NCI-H526 (cell line): ENCODE measurements at places on chromosomes 5 and 9.

GRCh38 chr5:118405650-118406061 is 582.7 kb downstream of the DTWD2 start:
- DNase-seq: no peak

- DNase-seq: no peak
These were observed 13.7 kb upstream of the STOM start for GRCh38 chr9:121383715-121384114.

GRCh38 chr5:50964746-50965653 is 298.6 kb downstream of the PARP8 start:
- no peak for DNase-seq

- DNase-seq: no peak
These were observed 126.2 kb upstream of the FTMT start for GRCh38 chr5:121725450-121725849.

GRCh38 chr9:24986331-24986730 is 440.6 kb upstream of the IZUMO3 start:
- DNase-seq: no peak

DNA sequence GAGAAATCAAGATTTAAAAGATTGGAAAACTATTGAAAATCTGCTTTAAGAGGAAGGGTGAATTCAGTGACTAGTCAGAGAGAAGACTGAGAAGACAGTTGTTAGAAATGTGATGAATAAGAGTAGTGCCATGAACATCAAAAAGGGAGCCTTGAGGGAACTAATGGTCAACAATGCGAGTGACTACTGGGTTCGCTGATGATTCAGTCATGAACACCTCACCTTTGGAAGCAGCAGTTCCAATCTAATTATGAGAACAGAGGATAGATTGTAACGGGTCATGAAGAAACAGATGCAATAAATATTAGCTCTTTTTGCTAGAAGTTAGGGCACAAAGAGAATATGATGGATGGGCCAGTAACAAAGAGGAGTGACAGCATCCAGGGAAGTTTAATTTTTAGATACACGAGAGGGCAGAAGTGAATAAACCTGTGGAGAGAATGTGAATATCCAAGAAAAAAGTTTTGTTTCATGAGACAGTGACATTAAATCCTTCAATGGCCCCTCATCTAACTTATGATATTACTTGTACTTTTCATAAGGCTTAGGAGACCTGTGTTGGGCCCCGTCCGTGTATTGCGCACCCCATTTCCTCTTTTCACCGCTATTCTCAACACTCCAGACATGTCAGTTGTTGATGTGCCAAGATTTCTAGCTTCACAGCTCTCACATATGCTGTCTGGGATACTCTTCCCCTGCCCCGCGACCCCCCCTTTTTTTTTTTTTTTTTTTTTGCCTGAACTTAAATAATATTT is 23.5 kb upstream of the IFNE start:
- DNase-seq: no peak

DNA sequence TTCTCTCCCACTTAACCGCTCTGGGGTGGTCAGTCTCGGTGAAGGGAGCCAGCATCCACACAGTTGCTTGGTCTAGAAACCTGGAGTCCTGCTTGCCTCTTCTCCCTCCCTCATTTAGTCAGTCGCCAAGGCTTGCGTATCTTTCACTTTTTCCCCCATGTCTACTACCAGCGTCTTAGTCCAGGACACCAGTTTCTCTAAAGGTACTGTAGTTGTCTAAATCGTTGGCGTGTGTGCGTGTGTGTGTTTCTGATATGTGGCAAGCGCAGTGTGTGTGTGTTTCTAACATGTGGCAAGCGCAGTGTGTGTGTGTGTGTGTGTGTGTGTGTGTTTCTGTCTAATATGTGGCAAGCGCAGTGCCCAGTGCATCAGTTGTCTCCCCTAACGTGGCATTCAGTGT is 641 bp downstream of the ATP6V1G1 start:
- DNase-seq: no peak

GRCh38 chr9:100269656-100270055 is 83.1 kb downstream of the TEX10 start:
- no peak for DNase-seq

DNA sequence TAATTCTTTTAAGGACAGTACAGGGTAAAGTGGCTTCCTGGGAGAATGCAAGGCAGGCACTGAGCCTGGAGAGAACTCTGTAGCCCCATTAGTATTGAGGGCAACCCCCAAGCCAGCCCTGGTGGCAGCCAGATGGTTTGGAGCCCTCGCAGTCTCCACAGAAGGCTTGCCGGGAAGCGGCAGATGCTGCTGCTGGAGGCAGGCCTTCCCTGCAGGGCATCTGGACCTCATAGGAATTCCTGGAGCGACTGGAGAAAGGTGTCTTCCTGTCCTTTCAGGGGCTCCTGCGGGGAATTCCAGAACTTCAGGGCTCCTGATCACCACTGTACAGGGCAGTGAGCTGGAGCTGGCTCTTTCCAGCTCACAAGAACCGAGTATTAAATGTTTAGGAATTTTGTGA is 167.5 kb downstream of the INSYN2B start:
- no peak for DNase-seq

DNA sequence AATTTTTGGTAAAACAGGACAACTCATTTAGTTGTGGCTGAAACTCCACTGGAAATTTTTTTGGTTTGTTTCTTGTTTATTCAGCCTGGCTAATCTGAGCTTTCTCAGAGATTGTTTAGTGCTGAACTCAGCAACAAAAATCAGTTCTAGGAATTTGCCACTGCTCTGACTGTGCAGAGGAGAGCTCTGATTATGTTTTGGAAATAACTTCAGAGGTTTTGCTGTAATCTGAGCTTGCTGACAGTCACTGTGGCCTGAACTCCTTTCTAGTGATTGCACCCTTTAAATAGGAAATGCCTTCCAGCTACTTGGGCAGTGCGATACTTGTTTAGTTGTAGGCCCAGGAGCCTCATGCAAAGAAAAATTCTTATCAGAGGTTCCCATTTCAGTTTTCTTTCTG is 60.2 kb downstream of the OSTF1 start:
- DNase-seq: no peak

DNA sequence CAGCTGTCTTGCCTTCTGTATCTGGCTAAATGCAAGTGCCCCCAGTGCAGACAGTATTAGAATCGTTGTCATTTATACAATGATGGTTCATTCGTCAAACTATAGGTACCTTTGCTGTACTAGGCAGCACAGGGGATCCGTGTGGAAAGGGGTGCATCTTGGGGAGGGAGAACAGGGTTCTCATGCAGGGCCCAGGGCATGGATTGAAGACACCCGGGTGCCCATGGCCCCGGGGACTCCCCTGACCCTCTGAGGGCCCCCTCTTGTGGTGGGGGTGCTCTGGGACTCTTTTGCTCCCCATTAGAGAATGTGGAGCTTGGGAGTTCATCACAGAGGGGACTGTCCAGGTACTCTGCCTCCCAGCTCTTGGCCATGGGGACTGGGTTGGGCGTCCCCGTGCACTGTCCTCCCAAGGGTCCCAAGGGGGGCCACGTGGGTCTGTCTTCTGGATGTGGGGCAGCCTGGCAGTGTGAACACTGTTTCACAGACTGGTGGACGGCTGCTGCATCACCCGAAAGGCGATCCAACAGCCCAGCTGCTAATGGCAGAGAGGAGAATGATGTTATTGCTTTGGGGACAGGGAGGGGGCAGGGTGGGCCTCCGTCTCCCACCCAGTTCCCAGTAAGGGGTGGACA is 36.9 kb upstream of the RXRA start:
- no peak for DNase-seq

GRCh38 chr9:96135753-96136290 is 166.2 kb downstream of the HSD17B3 start:
- DNase-seq: no peak

DNA sequence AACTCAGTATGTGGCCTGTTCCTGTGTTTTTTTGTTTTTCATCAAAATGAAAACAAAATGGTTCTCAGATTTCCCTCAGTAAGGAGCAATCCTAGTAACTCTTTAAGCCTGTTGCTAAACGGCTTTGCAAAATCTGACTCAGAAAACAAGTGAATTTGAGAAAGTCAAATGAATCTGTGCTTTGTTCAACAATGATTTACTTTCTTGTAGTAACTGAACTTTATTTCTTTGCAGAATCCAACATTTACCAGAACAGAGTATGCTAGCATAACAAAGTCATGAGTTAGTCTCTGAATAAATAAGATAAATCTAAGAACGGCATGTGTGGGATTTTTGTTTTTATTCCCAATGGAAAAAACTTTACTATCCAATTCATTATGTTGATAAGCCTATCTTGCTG is 93.8 kb downstream of the OXCT1 start:
- DNase-seq: no peak

DNA sequence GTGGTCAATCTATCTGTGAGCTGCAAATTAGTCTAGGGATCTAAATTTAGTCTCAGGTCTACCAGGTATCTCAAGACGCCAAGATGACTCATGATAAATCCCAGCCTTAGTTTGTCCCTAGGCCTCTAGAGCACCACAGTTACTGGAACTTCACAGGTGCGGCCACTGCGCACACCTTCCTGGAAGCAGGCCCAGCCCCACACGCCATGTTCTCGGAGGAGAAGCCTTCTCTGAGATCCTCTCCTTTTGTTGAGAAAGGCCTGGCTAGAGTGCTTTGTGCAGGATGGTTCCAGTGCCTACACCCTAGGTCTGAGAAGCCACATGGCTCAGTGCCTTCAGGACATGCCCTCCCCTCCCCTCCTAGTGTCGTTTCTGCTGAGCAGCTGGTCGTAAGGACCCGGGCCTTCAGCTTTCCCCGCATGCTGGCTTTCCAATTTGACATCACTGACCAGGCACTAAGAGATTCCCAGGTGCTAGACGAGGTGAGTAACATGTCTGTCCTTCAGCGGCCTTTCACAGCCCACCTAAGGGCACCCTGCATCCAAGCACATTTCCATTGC is 51.9 kb downstream of the IPPK start:
- no peak for DNase-seq

DNA sequence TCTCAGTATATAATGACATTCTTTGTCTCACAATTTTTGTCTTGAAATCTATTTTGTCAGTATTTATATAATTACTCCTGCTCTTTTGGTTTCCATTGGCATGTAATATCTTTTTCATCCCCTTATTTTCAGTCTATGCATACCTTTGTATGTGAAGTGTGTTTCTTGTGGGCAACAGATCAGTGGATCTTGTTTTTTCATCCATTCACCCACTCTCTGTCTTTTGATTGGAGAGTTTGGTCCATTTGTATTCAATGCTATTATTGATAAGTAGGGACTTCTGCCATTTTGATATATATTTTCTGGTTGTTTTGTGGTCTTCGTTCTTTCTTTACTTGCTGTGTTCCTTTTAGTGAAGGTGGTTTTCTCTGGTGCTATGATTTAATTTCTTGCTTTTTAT is 10.9 kb downstream of the RIC1 start:
- no peak for DNase-seq

- DNase-seq: no peak
These were observed 38.2 kb downstream of the COL5A1 start for GRCh38 chr9:134679616-134680392.

DNA sequence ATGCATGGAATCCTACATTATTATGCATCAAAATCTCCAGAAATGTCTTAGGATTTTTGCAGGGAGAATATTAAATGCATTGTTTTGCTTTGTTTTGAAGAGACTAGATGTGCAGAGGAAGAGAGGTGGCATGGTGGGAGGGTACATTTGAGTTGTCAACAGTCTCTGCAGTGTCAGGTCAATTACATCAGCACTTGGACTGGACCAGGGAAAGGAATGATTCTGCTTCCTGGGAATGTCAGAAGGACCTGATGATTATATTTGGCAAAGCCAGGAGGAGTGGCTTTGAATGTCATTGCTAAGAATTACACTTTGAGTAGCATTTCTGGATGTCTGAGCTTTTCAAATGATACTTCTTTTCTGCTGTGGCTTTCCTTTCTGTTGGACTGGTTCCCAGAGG is 17.5 kb upstream of the TMEFF1 start:
- no peak for DNase-seq

DNA sequence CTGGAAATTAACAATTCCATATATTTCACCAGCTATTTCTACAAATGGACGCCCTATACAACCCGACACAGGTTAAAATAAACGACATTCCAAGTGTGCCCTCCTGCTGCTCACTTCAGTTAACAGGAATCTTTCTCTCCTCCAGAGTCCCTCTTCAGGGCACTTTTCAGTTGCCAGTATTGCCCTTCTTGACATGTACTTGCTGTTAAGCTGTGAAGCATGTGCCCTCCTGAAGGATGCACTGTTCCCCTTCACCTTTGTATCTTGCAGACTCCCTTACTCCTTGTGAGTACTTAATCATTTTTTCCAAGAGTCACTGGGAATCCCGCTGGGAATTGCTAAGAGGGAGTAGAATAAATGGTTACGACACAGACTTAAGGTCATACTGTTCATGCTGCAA is 364.1 kb downstream of the CTNND2 start:
- no peak for DNase-seq

GRCh38 chr5:427415-428087 is 15.4 kb upstream of the EXOC3 start:
- no peak for DNase-seq

DNA sequence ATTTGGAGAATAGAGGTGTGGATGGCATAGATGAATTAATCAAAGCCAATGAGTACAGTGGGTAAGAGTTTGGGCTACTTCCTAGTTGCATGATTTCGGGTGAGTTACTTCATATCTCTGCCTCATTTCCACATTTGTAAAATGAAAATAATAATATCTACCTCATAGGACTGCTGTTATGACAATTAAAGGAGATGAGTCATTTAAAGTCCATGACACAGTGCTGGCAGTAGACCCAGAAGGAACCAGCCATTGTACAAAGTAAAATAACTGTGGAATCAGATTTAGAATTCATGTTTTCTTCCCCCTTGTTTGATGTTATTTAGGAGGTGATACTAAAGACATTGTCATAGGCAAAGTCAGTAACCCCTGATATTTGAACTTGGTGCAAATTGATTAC is 139.5 kb upstream of the SLC27A6 start:
- DNase-seq: no peak

DNA sequence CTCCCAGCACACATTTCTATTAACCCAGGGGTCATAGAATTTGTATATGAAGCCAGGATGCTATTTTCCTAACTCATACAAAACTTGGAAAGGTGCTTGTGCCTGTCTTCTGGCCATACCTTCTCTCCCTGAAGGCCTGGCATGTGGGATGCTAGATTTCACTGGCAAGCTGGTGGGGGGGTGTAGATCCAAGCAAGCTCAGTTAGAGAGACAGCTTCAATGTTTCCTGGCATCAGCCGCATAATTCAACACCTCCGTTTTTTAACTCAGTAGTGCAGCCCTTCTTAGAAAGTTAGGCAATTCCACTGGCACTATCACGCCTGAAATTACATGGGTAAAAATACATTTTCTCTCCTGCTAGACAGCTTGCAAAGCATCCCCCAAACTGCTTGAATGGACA is 51.8 kb downstream of the MEGF10 start:
- no peak for DNase-seq

DNA sequence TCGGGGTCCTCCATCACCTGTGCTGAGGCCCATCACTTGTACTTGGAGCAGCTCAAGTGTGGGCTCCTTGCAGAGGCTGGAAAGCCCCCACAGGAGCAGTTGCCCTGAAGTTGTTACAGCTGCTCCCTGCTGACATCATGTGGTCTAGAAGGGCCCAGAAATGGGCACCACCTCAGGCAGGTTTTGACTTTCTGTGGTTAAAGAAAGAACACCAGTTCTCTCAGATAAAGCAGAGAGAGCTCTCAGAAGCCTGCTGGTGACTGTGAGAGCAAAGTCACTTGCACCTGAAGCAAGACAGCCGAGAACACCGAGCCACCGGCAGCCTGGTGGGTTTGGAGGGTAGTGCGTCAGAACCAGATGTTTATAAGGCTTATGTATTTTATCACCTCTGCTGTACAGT is 70.4 kb downstream of the MVB12B start:
- no peak for DNase-seq
